Effector memory CD4-positive, alpha-beta T cell (primary cell): ENCODE measurements at places on chromosomes 5 and 9.

DNA sequence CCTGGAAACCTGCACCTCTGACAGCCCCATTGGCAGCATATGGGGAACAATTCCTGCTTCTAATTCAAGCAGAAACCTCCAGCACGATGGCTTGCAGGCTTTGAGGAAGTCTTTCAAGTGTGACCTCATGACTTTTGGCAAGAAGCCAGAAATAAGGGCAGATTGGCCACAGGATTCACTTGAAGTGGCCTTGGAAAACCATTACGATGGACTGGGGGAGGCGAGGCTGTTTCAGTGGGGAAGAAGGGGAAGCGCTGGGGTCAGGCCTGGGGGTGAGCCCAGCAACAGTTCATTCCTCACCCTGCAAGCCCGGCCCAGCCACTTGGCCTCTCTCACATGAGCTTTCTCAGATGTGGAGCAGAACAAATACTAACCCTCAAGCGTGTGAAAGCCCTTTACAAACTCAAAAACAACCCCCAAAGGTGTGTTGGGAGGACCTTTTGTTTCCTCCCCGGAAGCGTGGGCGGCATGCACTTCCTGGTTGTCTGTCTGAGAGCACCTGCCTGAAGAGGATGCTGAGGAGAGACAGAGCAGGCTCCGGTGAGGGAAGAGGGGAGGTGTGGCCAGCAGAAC lies 26.9 kb upstream of the EEIG1 start:
- DNase-seq, result peak; percentile 85

DNA sequence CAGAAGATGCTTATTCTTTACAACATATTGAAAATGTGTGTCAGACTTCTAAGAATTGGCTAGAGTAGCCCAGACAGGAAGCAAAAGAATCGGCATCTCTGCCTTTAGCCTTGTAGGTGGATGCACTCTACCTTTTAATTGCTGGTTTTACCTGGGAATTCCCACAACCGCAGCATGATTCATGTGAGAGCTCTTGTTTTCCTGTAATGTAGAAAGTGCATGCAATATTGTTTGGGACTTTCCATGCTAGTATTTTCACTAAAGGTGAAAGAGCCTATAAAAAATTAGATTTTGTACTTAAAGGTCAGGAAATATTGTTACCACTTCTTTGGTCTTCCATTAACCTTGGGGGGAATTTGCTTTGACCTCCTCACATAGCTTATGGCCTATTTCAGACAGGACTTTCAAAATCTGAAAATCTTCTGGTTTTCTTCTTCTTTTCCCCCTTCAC lies 89.8 kb downstream of the NTRK2 start:
- peak; percentile 18 for DNase-seq

DNA sequence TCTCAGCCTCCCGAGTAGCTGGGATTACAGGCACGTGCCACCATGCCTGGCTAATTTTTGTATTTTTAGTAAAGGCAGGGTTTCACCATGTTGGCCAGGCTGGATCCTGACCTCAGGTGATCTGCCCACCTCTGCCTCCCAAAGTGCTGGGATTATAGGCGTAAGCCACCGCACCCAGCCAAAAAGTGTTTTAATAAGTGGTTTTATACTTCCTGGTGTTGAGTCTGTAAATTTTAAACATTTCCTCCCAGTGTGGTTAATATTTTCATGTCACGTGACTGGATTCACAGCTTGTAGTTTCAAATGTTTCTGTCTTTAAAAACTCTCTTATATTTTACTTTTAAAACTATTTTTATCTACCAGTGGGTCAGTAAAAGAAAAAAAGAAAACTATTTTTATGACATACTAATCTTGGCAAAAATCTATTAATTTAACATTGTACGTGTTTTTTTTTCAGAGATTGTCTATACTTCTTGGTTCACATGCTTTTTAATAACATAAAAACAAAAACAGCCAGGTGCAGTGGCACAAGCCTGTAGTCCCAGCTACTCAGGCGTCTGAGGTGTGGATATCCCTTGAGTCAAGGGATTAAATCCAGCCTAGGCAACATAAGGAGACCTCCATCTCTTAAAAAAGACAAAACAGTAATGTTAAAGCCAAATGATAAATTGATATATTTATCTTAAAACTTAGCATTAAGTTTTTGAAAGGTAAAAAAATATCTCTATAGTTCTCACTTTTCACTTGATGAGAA lies 117.1 kb downstream of the DMXL1 start:
- no peak for DNase-seq

DNA sequence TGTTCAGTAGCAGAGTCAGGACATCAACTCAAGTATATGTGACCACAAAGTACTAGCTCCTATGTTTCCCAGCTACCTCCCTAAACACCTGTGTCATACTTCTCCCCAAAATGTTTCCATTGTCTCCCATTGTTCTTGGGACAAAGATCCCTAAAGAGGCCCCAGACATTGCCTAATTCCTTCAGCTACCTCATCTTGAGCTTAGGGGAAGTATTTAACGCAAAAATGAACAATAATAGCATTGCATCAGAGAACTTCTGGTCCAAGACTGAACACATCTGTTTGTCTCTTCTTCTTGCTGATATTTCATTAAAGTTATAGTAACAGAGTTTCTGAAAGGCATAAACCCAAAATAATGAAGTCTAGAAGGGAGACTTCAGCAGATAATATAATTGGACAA lies 430.8 kb downstream of the MTRR start:
- DNase-seq, result no peak

DNA sequence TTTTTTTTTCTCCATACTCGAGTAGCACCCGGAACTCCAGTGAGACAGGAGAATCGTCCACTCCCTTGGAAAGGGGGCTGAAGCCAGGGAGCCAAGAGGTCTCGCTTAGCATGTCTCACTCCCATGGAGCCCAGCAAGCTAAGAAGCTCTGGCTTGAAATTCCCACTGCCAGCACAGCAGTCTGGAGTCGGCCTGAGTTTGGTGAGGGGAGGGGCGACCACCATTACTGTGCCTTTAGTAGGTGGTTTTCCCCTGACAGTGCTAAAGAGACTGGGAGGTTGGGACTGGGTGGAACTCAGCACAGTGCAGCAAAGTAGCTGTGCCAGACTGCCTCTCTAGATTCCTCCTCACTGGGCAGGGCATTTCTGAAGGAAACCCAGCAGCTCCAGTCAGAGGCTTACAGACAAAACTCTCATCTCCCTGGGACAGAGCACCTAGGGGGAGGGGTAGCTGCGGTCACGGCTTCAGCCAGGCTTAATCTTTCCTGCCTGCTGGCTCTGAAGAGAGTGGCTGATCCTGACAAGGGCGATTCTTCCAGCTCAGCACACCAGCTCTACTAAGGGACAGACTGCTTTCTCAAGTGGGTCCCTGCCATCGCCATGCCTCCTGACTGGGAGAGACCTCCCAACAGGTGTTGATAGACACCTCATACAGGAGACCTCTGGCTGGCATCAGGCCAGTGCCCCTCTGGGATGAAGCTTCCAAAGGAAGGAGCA lies 414.5 kb upstream of the ZNF608 start:
- no peak for DNase-seq

DNA sequence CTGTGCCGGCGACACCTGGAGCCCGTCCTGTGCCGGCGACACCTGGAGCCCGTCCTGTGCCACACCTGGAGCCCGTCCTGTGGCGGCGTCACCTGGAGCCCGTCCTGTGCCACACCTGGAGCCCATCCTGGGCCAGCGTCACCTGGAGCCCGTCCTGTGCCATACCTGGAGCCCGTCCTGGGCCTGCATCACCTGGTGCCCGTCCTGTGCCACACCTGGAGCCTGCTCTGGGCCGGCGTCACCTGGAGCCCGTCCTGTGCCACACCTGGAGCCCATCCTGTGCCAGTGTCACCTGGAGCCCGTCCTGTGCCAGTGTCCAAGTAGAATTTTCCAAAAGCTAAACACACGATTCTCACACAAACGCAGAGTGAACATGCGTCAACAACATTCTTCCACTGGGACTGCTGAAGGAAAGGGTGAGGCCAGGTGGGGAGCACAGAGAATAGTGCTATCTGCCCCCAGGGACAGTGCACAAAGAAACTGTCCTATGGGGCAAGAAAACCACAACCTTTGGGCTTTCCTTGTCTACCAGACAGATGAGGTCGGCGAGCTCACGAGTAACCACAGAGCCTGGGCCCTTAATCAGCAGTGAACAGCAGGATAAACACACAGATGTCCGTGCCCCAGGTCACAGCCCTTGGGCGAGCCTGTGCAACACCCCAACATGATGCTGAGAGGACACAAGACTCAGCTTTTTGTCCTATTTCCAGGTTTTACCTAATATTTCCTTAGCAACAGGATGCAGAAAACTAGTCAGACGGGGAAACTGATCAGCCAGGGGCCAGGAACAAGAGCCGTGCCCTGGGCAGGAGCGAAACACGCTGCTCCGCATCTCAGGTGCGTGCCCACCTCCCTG lies 7.9 kb downstream of the QSOX2 start:
- DNase-seq, result no peak

- no peak for DNase-seq
Measured at GRCh38 chr9:137172901-137173795, 1.3 kb upstream of the TMEM210 start.

DNA sequence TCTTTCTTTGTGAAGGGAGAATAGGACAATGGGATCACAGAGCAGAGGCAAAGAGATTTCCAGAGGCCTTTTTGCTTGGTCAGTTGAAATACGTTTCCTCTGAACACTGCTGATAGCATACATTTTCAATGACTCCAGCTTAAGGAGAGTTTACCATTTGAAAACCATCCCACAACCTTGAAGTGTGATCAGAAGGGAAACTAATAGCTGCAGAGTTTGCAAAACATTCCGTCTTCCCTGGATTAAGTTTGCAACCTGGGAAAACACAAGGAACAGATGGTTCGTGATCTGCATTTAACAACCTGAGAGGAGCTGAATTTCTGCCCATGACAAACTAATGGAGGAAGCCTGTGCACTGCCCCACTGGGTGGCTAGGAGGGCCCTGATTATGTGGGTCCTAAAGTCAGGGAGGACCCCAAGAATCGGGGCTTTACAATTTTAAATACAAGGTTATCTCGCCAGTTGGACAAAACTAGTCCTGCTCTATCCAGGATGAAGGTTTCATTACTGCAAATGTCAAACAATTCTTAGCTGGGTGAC lies 35.6 kb downstream of the MTX3 start:
- DNase-seq, result no peak

DNA sequence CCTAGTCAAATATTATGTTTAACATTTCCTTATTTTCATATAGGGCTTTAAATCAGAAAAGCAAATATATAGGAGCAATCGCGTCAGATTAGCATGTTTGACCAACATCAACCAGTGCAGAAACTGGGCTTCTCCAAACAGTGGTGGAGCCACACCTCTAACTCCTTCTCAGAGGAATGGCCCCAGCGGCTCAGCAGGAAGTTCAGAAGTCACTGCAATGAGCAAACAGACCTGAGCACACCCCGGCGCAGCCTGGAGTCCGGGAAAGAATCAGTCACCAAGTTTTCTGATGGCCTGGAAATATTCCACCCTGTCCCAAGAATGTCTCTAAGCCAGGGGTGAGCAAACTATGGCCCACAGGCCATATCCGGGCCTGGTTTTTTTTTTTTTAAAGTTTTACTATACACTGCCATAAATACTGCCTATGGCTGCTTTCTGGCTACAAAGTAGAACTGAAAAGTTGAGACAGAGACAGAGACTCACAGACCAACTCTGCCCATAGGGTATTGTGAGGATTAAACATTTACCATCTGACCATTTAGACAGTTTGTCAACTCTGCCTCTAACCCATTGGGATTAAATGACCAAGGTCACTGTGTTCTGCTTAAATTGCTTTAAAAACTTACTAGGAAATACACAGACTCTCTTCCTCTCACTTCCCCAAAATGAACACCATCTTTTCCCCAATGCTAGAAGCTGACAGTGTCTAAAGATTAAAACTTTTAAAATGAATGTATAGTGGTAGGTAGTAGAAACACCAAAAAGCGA lies 5.4 kb downstream of the GOLM1 start:
- DNase-seq, result no peak

GRCh38 chr9:133995012-133995896 lies 3.1 kb upstream of the VAV2 start:
- no peak for DNase-seq

GRCh38 chr9:105883847-105884246 lies 189.5 kb downstream of the TMEM38B start:
- DNase-seq, result no peak

DNA sequence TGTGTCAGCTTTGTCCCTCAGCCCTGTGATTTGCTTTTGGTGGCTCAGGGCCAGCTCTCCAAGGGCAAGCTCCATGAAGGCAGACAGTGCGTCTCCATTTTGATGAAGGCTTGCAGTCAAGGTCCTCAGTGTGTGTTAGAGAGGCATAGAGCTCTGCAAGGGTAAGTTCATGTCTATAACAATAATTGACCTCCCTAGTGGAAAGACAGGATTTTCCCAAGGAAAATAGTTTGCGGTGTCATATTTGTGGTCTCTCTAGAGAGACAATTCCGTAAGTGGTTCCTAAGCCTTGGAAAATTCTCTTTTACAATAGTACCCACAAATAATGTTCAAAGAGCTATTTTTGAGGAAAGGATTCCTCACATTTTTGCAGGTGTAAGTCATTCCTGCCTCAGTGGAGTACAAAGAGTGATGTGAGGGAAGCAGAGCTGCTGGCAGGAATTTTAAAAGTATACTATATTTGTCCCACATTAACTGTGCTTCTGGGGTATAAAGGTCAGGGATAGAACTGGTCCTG lies 40.2 kb downstream of the SLC1A3 start:
- no peak for DNase-seq

GRCh38 chr5:158450751-158451171 lies 591.8 kb upstream of the CLINT1 start:
- no peak for DNase-seq

DNA sequence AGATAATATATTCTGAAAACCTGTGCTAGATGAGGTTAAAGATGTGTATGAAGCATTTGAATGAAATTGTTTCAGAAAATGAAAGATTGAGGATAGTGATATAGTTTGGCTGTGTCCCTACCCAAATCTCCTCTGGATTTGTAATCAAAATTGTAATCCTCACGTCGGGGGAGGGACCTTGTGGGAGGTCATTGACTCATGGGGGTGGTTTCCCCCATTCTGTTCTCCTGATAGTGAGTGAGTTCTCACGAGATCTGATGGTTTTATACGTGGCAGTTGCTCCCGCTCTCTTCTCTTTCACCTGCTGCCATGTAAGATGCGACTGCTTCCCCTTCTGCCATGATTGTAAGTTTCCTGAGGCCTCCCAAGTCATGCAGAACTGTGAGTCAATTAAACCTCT lies 2.0 kb upstream of the TEX48 start:
- no peak for DNase-seq

DNA sequence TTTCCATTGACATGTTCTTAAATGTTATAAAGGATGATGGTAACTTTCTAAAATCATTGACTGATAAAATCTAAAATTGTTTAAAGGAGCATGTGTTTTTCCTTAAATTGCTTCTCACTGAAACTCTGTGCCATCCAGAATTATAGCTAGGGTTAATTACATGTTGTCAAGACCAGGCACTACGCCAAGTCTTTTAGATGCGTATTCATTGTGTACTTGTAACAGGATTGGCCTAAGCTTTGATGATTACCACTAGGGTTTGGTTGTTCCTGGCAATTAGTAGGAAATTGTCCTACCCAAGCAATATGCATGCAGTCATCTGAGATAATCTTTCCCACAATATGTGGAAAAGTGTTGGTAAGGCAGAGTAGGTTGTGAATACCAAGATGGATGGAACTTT lies 43.8 kb downstream of the PRKACG start:
- DNase-seq, result no peak

GRCh38 chr9:21803649-21804048 lies 1.2 kb downstream of the MTAP start:
- no peak for DNase-seq

GRCh38 chr9:109789971-109790370 lies 10.0 kb downstream of the PALM2AKAP2 start:
- DNase-seq, result no peak

- no peak for DNase-seq
Measured at GRCh38 chr5:84779186-84779585, 394.5 kb upstream of the EDIL3 start.
